ENCODE measurements at places on chromosomes 3 and 15.

GRCh38 chr3:129658110-129658843, 51.8 kb upstream of the PLXND1 start:
- DNase-seq = no peak

DNA sequence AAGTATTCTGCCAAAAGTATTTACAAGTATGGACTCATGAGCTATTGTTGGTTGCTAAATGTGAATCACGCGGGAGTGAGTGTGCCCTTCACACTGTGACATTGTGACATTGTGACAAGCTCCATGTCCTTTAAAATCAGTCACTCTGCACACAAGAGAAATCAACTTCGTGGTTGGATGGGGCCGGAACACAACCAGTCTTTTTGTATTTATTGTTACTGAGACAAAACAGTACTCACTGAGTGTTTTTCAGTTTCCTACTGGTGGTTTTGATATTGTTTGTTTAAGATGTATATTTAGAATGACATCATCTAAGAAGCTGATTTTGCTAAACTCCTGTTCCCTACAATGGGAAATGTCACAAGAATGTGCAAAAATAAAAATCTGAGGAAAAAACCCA, 30.3 kb downstream of the SYNM start:
- DNase-seq = no peak

GRCh38 chr3:179710079-179710478, 57.2 kb downstream of the USP13 start:
- no peak for DNase-seq

GRCh38 chr3:60228823-60229222, 1022.4 kb downstream of the FHIT start:
- no peak for DNase-seq

All from RPMI8226 (cell line).